Neuronal stem cell (in vitro differentiated cells): ENCODE measurements at places on chromosomes 16 and 17.

GRCh38 chr16:83113317-83113716 lies 486.5 kb downstream of the CDH13 start:
- peak; percentile 27 for DNase-seq

DNA sequence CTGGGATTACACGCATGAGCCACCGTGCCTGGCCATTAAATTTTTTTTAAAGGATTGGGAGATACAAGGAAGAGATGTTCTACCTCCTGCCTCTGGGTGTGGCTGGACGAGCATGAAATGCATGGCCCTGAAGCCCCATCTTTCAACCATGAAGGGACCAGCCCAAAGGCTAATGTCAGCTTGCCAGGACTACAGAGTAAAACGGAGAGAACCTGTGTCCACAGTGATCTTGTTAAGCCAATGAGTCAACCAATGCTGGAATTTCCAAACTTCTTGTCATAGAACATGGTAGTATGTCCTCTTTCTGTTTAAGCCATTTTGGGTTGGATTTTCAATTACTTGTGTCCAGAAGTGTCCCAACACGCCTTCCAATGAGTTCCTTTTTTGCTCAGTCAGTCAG lies 71.3 kb downstream of the RTN4RL1 start:
- DNase-seq, result no peak

- no peak for DNase-seq
These were observed 7.7 kb downstream of the USP6 start for GRCh38 chr17:5123343-5124124.

- no peak for DNase-seq
These were observed 162.6 kb downstream of the CA10 start for GRCh38 chr17:51995797-51996403.

GRCh38 chr16:86248310-86248905 lies 261.9 kb upstream of the FOXF1 start:
- DNase-seq, result no peak

DNA sequence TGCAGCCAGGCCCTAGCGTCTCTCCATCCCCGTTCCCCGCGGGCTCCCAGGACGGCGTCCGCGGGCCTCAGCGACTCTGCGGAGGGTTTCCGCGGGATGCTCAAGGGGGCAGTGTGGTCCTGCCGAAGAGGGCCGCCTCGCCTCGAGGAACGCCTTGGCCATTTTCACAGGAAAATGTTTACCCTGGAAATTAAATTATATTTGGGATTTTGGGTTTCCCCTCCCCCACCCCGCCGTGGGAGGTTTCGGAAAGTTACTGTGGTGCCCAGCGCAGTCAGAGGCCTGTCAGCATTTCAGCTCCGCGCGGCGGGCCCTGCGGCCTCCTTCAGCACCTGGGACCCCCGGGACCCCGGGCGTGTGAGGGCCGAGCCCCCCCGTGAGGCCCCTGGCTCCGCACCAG lies 94.5 kb downstream of the PCTP start:
- DNase-seq, result peak; percentile 62

DNA sequence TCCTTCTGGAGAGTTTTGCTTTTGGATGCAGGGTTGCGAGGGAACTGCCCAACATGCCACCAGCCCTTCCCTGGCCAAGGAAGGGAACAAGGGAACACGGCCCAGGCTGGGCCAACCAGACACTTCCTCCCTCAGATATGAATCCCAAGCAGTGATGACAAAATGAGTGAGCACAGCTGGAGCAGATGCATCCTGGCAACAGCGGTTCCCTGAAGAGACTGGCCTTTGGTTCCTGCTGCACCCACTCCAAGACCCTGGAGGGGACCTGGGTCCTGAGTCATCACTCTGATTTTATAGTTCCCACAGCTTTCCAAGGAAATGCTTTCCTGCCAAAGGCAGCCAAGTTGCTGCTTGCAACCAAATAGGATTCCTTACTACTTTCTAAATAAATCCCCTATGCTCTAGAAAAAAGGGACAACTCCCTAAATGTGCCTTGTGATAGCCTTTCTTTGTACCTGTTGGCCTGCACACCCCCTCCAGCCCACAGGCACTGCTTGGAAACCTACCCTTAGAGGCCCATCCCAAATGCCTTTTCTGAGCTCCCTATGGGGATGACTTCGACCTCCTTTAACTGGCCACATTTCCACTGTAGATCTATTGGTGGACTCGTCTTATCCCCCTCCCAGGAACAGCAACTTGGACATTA lies 5.3 kb downstream of the ST3GAL2 start:
- DNase-seq, result no peak

GRCh38 chr17:29707212-29707571 lies 84.5 kb upstream of the CORO6 start:
- no peak for DNase-seq

DNA sequence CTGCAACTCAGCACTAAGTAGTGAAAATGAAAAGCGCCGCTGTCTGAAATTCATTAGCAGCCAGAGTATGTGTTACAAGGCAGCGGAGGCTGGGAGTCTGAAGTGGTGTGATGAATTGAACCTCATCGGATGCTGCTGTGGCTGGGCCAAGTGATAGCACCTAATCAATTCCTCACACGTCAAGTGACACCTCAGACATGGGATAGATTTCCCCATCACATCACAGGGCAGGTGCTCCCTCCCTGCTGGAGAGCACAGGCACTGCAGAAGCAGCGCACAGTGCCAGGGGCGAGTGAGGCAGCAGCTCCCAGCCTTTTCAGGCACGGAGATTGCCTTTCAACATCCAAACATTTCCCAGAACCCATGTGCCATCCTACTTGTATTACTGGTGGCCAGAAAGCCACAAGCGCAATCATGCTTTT lies 32.2 kb downstream of the DRC3 start:
- no peak for DNase-seq

- no peak for DNase-seq
These were observed 38.1 kb downstream of the WSB1 start for GRCh38 chr17:27332047-27332393.

DNA sequence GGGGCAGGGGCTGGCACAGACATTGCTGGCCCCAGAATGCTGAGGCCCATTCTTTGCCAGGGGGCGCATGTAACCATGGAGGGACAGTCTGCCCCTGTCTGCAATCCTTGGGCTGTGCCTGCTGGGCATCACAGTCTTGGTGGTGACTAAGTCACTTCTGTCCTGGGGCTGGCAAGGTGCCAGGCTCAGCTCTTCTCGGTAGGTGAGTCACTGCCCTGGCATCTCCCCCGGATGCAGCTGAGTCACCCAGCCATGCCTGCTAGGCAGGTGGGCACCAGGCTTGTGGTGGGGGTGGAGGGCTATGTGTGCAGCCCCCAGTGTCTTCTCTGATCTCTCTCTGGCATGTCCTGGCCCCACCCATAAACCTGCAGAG lies 5.6 kb downstream of the RARA start:
- no peak for DNase-seq

DNA sequence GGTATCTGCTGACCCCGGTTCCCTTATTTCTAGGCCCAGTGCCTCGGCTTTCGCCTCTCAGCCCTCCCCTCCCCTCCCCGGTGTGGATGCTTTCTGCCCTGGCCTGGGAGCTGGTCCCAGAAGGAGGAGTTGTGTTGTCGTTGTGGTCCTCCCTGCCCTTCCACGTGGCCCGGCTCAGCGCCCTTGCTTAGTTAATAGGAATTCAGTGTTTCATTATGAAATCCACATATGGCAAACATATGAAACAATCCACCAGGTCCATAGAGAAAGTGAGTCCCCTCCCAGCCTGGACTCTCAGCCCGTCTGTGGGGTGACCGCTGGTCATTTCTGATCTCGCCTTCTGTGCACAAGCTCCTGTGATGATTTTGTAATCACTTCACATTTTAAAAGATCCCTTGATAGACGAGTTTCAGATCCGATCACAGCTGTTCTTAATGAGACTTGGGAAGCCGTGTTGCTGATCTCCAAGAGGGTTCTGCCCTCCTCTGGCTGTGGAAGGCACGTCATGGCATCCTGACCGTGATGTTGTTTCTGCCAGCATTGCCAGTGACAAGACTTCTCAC lies 112.1 kb downstream of the BANP start:
- no peak for DNase-seq

- no peak for DNase-seq
These were observed 95.3 kb upstream of the CRHR1 start for GRCh38 chr17:45688820-45689219.

- no peak for DNase-seq
These were observed 23.0 kb downstream of the TEKT5 start for GRCh38 chr16:10671729-10672128.

- no peak for DNase-seq
These were observed 51.5 kb downstream of the CPPED1 start for GRCh38 chr16:12752159-12752558.

DNA sequence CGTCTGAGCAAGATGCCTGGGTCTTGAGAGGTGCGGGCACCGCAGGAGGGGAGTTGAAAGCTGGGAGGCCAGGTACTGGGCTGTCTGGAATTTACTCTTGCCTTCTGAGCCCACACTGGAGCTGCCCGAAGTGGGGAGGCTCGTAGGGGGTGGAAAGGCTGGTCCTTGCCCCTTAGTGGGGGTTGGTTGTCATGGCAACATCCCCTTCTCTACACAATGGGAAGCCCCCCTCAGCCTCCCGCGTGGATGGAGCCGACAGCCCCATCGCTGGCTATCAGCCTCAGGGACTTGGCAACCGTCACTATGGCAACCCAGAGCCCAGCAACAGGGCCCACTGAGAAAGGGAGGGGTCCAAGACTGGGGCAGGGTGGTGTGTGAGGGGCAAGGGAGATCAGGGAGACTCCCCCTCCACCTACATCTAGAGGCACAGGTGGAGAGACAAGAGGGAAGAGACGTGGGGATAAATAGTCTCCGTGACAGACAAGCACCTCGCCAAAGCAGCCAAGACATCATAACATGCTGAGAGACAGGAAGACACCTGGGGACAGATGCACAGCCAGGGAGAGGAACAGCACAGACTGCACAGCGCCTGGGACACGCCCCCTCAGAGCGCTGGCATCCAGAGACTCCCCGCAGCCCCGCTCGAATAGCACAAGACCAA lies 5.3 kb upstream of the DNAH2 start:
- peak; percentile 76 for DNase-seq
